ENCODE measurements at places on chromosomes 3 and 15.

GRCh38 chr15:60251300-60252070, 146.3 kb downstream of the ANXA2 start:
- DNase-seq, result no peak

DNA sequence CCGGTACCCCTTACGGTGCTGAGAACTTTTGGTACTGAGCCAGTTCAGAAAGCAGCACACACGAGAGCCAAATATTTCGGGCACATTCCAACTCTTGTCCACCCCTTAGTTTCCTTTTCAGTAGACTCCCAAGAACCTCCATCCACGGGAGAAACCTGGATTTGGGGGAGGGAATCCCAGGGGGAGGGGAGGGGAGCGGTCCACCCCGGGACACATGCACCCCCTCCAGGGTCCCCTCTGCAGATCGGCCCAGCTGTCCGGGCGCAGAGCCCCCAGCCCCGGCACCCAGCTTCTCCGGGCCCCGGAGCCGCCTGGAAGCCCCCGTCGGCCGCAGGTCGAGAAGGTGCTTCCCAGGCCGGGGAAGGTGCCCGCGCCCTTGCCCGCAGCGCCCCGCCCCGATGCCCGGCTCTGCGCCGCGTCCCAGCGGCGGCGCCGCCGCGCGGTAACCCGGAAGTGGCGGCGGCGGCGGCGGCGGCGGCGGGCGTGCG, 455 bp upstream of the ABHD17C start:
- DNase-seq, result no peak

GRCh38 chr3:194671511-194671899, 486 bp downstream of the LSG1 start:
- DNase-seq, result no peak

DNA sequence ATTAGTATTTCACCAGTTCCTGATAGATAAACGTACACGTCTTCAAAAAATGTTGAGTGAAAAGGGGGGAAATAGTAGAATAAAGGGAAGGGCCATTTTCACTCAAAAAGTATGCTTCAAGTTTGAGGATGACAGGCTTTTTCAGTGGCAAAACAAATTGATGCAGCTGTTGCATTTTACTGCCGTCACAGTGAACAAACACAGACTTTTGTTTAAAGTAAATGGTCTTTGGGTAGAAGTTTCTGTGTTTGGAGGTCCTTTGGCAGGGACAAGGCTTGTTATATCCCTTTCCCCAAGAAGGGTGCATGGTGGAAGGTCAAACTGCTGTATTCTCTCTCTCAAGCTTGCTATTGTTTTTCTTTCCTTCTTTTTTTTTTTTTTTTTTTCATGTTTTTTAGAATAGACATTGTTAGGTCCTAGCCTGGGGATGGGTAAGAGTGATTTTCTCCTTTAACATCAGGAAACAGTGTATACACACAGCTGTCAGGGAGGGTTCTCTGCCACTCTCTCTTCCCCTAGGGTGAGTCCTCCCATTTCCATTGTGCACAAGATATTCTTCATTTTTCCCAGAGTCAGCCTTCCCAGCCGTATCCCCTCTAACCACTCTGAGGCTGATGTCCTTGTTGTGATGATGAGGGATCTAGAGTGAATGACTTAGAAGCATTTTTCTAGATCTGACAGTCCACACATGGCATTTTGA, 6.6 kb upstream of the SUCNR1 start:
- no peak for DNase-seq

DNA sequence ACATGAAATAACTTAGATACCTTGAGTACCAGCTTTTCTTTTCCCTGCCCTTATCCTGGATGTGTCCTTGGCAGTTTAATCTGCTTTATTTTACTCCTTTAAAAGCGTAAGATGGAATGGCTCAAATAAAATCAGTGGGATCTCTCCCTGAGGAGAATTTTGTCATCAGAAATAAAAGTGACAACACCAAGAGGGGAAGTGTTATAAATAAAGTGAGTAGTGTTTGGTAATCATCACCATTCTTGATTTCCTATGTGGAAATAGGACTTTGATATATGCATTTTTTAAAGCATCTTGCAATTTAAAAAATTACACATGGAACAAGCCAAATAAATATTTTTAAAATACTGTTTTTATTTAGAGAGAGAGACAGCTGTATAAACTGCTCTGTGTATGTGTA, 76.5 kb downstream of the MBNL1 start:
- DNase-seq, result no peak

DNA sequence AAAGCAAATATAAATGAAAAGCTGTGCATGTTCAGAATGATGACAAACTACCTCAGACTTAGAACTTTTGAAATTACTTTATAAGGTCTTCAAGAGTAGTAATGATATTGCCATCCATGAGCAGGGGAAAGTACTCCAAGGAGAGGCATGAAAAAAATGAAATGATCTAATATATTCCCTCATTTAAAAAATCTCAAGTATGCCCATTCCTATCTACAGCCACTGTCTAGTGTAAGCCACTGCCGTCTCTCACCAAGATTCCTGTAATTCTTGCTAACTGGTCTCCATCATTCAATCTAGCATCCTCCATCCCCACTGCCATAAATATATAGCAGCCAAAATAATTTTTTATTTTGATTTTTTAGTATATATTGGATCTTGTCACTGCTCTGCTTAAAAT, 258.8 kb downstream of the PLOD2 start:
- DNase-seq, result no peak

- DNase-seq, result no peak
Measured at GRCh38 chr3:58292866-58293265, 13.2 kb upstream of the RPP14 start.

- DNase-seq, result peak; percentile 42
Measured at GRCh38 chr3:56874269-56874668, 72.5 kb upstream of the ARHGEF3 start.

GRCh38 chr3:140827894-140828293, 113.7 kb upstream of the SLC25A36 start:
- DNase-seq, result no peak

DNA sequence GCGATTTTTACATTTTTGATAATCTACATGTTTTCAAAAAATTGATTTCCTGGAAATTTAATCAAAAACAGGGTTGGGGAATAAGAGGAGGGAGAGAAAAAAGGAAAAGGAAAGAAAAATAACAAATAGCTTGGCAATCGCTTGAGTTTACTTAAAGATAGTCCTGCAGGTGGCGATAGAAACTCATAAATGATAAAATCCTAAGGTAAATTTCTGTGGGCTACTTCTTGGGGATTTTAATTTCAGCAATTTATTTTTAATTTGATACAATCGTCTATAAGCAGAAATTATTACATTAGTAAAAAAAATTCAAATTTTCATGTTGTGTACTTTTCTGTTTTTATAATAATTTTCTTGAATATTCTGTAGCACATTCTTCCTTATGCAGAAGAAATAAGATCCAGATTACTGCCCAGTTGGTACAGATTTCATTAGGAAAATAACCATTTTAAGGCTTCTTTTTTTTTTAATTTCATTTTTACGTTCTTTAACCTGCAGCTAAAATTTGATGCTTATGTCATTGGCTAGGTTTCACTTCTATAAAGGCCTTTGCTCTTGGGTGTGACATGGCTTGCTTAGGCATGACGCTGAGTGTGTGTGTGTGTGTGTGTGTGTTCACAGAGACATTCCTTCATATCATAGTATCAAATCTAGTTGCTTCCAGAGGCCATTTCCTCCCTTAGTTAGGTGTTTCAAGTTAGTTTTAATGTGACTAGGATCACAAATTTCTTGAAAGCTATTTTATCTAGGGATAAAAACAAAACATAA, 181.8 kb downstream of the MCTP2 start:
- no peak for DNase-seq

DNA sequence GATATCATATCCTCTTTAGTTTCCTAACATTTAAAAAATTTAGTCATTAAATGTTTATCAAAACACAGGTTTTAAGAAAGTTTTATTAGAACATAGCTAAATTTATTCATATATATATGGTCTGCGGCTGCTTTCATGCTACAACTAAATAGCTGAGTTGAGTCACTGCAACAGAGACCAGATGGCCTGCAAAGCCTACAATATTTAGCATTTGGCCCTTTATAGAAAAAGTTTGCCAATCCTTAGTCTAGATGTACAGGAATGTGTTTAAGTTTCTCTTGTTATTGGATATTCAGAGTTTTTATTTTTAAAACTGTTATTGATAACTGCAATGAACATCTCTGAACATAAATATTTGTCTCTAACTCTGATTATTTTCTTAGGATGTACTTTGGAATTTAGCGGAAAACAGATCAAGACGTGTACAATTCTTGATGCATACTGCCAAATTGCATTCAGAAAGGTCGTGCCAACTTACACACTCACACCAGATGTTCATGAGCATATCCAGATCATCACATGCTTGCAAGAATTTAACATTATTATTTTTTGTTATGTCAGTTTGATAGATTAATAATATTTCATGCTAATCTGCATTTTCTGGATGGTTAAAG, 157.9 kb downstream of the STAC start:
- DNase-seq, result no peak

GRCh38 chr3:14861446-14862302, 42.9 kb downstream of the FGD5 start:
- no peak for DNase-seq

DNA sequence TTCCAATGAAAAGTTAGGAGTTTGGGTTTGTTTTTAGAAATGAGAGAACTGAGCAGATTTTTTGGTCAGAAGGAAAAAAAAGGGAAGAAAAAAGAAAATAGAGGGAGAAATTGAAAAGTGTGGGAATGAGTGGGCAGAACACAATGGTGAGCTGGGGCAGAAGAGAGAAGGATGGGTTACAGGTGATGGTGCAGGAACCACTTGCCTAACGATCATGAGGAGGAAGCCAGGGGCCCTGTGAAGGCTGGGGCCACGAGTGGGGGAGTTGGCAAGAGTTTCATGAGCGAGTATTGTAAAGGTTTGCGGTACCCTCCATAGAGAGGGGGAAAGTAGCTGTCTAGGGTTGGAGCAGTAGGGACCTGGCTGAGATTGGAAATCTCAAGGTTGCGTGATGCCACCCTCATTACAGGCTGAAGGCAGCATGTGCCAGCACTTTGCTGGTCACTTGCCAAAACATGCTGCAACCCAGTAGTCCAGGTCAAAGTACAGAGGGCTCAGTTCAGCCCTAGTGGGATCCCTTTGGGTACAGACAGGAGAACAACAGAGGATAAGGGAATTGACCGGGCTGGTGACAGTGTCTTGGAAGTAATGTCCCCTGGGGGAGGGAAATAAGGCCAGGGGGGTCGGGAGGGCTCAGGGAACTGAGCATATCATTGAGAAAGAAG, 6.6 kb downstream of the IVD start:
- DNase-seq, result no peak

DNA sequence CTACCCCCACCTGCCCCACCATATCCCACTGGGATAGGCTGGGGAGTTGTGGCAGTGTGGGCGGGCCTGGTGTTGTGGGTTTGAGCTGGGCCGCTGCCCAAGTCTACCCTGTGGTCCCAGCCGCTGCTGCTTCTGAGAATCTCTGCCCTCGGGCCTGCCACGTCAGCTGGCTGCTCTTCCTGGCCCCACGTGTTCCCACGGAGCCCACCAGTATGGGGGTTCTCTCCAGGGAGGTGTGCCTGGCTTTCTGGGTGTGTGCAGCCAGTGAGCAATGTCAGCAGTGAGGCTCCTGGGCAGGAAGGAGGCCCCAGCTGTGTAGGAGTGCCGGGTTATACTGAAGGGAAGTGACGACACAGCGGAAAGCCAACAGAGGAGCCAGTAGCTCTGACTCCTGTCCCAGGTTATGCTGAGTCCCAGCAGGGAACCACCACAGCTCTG, 10.5 kb downstream of the GNAI2 start:
- no peak for DNase-seq

DNA sequence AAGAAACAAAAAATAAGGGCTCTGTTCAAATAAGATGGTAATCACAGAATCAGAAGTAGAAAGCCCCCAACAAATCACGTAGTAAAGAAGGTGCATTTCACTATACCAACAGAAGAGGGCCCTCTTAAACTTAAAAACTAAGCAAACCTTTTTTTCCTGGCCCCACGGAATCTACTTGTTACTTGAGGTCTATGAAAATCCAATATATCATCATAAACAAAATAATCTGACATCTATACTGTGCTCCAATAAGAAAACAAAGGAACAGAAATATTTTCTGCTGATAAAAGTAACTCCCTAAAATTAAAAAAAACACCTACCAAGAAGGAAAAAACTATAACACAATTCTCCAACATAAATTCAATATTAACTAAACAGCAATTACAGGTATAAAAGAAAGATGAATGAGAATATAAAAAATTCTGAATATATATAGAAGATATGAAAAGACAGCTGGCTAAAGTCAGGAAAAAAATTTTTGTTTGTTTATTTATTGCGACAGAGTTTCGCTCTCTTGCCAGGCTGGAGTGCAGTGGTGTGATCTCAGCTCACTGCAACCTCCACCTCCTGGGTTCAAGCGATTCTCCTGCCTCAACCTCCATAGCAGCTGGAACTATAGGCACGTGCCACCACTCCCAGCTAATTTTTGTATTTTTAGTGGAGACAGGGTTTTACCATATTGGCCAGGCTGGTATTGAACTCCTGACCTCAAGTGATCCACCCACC, 81.8 kb downstream of the CLASP2 start:
- DNase-seq, result no peak

- DNase-seq, result no peak
Measured at GRCh38 chr3:124483915-124484470, 246.3 kb upstream of the UMPS start.

- no peak for DNase-seq
Measured at GRCh38 chr15:48718646-48719045, 73.1 kb upstream of the FBN1 start.

DNA sequence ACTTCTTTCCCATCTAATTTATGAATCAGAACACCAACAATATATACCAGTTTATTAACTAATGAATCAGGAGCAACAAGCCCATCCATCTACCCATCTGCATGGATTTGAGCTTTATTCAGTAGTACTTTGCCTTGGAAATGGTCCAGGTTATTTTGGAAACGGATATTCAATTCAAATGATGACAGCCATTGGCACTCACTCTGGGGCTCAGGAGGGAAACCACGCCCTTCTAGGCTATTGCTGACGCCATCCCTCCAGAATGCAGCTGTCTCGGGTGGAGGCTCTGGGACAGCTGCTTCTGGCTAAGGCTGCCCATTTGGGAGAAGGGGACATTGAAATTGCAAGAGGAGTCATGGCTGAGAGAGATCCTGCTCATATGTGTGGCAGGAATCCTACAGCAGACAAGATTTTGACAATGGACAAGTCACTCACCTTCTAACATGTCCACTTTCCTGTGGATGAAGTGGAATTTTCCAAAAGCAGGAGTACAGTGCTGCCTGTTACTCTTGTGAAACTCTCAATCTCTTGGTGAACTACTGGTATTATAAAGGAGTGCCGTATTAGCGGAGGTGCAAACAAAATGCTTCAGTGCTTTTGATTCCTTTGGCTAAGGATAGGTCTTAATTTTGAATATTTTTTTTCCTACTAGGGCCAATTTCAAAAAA, 29.3 kb upstream of the TRAK1 start:
- DNase-seq, result no peak

- no peak for DNase-seq
Measured at GRCh38 chr3:109920749-109921148, 583.4 kb upstream of the DPPA4 start.

- no peak for DNase-seq
Measured at GRCh38 chr3:26558257-26558656, 64.3 kb upstream of the LRRC3B start.

- no peak for DNase-seq
Measured at GRCh38 chr15:101538177-101538576, 48.7 kb upstream of the PCSK6 start.

GRCh38 chr3:157128771-157129681, 30.9 kb downstream of the CCNL1 start:
- DNase-seq, result no peak
